Osteoblast (primary cell): ENCODE measurements at places on chromosomes 7 and 10. TPM values are rescaled to one million over a fixed set of nuclear protein-coding genes. Genes with fewer than 3 reads are reported as not detected.

DNA sequence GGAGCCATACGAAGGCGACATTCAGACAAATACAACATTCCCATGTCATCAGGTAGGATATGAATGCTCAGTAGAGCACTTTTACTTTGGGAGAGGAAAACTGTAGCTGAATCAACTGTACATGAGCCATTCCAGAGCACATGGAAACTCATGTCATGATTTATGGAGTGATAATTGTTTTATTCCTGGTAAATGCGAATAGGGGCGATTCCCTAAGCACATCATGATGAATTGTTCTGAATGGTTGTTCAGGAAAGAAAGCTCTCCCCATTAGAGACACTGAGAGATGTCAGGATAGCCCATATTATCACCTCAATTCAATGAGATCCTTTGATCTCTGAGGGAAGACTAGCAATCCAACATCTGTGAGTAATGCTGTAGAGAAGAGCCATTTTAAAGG is 243.6 kb downstream of the FOXP2 start:
- H3K4me1 ChIP-seq, result no peaks in the 10 kb centered on the region
- H3K36me3 ChIP-seq, result no peaks in the 10 kb centered on the region
- H3K27ac ChIP-seq, result no peak overlapping the region
- DNase-seq, result no peak
- no peaks in the 10 kb centered on the region for H3K27me3 ChIP-seq
- H3K4me3 ChIP-seq, result no peak overlapping the region

TMEM184A gene
- total RNA-seq, result under 0.01 TPM in 2 replicates

GRCh38 chr7:68892236-68892635 is 706.0 kb upstream of the AUTS2 start:
- DNase-seq, result peak; percentile 44
- no peak overlapping the region for H3K27ac ChIP-seq
- H3K4me1 ChIP-seq, result peaks cover 4% of the 10 kb centered on the region
- no peak overlapping the region for H3K4me3 ChIP-seq
- no peaks in the 10 kb centered on the region for H3K27me3 ChIP-seq

CTNNA3 gene
- not detected in 2 replicates for total RNA-seq

AOAH gene
- total RNA-seq, result under 0.01 TPM in 1 of 2 replicates, not detected in the other

DNA sequence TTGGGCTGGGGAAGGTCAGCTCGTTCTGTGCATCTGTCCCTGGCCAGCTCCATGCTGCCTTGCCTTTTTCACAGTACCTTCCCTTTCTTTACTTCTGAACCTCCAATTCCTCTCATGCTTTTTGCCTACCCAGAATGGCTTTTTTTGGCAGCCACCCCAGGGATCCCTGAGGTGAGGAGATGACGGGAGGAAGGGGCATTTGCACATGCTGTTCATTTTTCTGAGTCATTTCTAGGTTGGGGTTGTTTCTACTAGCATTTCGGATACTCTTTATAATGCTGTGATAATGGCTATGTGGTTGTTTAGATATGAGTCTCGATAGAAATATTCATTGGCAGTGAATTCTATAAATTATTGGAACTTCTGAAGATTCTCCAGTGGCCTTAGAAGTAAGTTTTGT is 415.1 kb upstream of the FZD8 start:
- H3K4me1 ChIP-seq, result no peaks in the 10 kb centered on the region
- H3K4me3 ChIP-seq, result no peak overlapping the region
- DNase-seq, result no peak
- no peaks in the 10 kb centered on the region for H3K27me3 ChIP-seq
- H3K27ac ChIP-seq, result no peak overlapping the region
- H3K36me3 ChIP-seq, result no peaks in the 10 kb centered on the region

PWWP2B gene
- total RNA-seq, result 15.3 and 18.5 TPM in 2 replicates

GRCh38 chr10:33241351-33241750 is 93.1 kb downstream of the NRP1 start:
- no peak for DNase-seq
- H3K27ac ChIP-seq, result peak overlapping the region; percentile 88
- peaks cover 56% of the 10 kb centered on the region for H3K4me1 ChIP-seq
- H3K27me3 ChIP-seq, result no peaks in the 10 kb centered on the region
- peaks cover 36% of the 10 kb centered on the region for H3K36me3 ChIP-seq
- H3K4me3 ChIP-seq, result no peak overlapping the region

DNA sequence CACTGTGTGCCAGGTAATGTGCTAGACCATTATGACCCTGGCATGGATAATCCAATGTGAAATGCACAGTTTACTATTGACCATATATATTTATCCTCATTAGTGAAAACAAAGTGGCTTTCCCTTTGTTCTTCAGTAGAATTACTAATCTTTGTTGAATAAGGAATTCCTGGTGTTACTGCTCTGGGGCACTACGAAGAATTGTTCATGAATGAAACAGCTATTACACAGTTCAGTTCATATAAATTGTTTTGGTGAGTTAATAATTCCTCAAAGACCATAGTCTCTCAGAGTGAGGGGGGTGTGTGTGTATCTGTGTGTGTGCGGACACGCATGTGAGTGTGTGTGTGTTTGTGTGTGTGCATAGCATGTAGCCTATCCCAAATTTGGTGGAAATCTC is 668.0 kb upstream of the MBL2 start:
- DNase-seq, result no peak
- no peaks in the 10 kb centered on the region for H3K36me3 ChIP-seq
- no peak overlapping the region for H3K27ac ChIP-seq
- no peaks in the 10 kb centered on the region for H3K4me1 ChIP-seq

GRCh38 chr7:95776561-95777185 is 4.3 kb downstream of the DYNC1I1 start:
- no peaks in the 10 kb centered on the region for H3K4me1 ChIP-seq
- H3K4me3 ChIP-seq, result no peak overlapping the region
- no peaks in the 10 kb centered on the region for H3K36me3 ChIP-seq
- no peaks in the 10 kb centered on the region for H3K27me3 ChIP-seq
- H3K27ac ChIP-seq, result no peak overlapping the region
- no peak for DNase-seq

GRM3 gene
- not detected in 2 replicates for total RNA-seq
